ENCODE measurements at places on chromosomes 2 and 18.

- no peak for DNase-seq
Observed at GRCh38 chr18:65422544-65423136, 328.2 kb upstream of the CDH7 start.

- no peak for DNase-seq
Observed at GRCh38 chr18:48455555-48456478, 46.6 kb upstream of the ZBTB7C start.

GRCh38 chr2:64243081-64244036 lies 99.1 kb upstream of the PELI1 start:
- DNase-seq = no peak

DNA sequence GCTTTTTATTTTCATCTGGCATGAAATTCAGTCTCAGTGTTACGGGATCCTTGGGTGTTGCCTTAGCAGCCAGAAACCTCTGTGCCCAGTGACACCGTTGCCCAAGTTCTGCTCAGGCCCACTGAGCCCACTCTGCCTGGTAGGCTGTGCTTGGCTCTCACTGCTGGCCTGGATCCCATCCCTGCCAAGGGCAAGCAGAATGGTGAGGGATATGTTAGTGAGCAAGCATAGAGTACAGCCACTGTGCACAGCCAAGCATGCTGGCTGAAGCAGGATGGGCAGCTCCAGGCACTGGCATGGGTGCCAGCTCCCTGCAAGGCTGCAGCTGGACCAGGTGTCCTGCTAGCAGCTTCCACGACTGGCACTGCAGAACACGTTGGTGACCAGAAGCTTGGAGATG lies 194.7 kb upstream of the TFPI start:
- no peak for DNase-seq

GRCh38 chr2:150690870-150691269 lies 203.4 kb upstream of the RND3 start:
- DNase-seq = no peak

- no peak for DNase-seq
Observed at GRCh38 chr2:139360654-139361053, 580.5 kb upstream of the NXPH2 start.

- DNase-seq = no peak
Observed at GRCh38 chr2:65420712-65421431, 11.5 kb downstream of the SPRED2 start.

DNA sequence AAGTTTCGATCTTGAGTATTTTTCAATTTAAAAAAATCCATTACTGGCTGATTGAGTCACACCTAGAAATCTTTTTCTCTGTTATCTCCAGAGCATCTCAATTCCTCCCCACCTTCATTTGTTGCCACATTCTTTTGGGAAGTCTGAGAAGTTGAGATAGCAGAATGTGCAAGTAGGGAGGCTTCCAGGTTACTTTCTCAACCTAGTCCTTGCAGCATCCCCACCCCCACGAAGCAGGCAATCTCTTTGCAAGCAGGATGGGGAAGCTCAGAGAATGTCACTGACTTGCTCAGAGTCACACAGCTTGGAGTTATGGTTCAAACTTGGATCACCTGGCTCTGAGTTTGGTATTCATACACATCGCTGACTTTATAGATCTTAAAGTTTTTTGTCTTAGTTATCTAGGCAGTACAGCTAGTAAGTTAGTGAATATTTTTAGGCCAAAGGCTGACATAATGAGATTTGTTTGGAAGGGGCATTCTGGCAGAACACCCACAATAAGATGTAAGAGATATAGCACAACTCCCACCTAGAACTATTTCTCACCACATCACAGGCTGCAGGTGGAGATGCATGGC lies 25.9 kb upstream of the LCLAT1 start:
- no peak for DNase-seq

DNA sequence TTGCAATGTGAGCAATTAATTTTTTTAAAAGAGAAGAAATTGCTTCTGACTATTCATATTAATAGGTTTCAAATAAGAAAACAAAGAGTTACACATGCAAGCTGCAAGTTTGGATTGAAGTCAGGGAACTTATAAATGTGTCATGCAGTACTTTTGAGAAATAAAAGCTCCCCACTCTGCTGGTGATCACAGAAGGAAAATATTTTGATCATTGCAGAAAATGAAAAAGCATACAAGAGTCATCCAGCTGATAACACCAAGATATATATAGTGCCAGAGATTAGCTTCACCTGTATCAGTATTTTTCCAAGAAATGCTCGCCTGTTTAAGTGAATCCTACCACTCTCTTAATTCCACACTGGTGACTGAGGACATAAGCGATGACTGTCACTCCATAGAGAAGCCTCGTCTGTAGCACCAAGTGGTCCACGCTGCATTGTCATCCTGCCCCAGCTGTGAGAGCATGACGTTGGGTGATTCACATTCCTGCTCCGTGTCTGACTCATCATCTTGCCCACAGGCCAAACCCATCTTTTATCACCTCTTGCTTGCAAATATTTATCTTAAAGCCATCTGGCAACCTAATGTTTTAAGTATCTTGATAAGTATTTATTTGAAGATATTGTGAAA lies 178.0 kb downstream of the ASXL3 start:
- no peak for DNase-seq

DNA sequence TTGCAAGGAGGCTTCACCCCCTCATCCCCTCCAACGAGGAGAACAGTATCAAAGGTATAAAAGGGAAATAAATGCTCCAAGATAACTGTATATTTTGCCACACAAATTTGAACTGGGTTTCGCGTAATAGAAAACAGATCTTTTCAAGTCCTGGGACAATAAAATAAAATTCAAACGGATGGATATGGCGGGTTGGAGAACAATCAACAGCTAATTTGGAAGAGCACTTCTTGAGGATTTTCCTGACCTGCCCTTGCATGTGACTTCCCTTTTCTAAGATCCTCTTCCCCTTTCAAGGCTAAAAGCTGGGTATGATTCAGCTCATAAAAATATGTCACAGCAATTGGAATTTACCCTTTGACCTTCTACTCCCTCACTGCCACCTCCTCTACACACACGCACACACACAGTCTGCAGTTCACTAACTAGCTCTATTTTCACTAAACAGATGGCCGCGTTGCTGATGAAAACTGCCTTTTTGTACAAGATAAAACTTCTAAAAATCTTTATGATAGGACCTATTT lies 386.9 kb downstream of the FIGN start:
- DNase-seq = peak; percentile 4

GRCh38 chr18:42706029-42706608 lies 409.4 kb downstream of the RIT2 start:
- DNase-seq = no peak

DNA sequence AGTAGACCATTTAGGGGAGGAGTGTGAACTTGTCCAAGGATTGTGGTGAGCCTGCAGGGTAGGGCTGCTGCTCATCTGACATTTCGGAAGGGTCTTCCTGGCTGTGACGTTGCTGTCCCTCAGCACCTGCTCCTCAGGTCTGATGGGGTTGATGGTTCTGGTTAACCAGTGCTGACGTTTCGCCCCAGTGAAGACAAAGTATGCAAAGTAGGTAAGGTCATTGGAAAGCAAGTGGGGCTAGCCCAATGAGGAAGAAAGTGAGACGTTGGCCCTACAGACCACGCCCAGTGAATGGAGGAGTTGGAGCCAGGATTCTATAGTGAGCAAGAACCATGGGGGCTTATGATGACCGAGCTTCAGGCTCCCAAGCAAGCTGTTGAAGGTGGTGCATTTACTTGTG lies 33.4 kb upstream of the ZNF396 start:
- DNase-seq = no peak

Data from pons (tissue), 1 donor.